ENCODE measurements at places on chromosomes 16 and 17. TPM values are rescaled to one million over a fixed set of nuclear protein-coding genes. Genes with fewer than 3 reads are reported as not detected.

DNA sequence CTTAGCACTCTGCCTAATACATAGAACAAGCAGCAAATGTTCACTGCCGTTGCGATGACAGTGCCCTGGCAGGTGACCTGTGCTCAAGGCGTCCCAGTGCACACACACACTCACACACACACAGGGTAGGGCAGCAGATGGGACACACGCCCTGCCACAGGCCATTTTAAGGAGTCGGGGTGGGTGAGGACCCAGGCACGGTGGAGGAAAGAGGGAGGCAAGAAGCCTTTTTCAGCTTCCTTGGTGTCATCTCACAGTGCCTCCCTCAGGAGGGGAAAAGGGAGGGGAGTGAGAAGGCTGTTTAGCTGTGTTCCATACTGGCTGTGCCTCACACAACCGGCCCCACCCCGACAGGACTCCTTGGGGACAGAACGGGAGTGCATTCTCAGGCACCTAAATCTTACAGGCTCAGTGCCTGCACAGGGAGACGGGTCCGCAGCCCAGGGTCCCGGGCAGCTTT is 1.5 kb downstream of the PITPNM3 start:
- no peak overlapping the region for H3K27ac ChIP-seq
- no peaks in the 10 kb centered on the region for H3K36me3 ChIP-seq
- peaks cover 47% of the 10 kb centered on the region for H3K27me3 ChIP-seq

- no peaks in the 10 kb centered on the region for H3K36me3 ChIP-seq
- H3K27ac ChIP-seq: peak overlapping the region; percentile 80
- H3K27me3 ChIP-seq: no peaks in the 10 kb centered on the region
- peaks cover 12% of the 10 kb centered on the region for H3K4me1 ChIP-seq
- H3K4me3 ChIP-seq: no peak overlapping the region
These were observed 50.1 kb upstream of the MYH10 start for GRCh38 chr17:8680466-8681169.

- H3K27ac ChIP-seq: no peak overlapping the region
- H3K4me3 ChIP-seq: no peak overlapping the region
- H3K4me1 ChIP-seq: peaks cover 4% of the 10 kb centered on the region
- H3K27me3 ChIP-seq: no peaks in the 10 kb centered on the region
- no peaks in the 10 kb centered on the region for H3K36me3 ChIP-seq
These were observed 580.2 kb downstream of the CDH11 start for GRCh38 chr16:64541621-64542020.

DNA sequence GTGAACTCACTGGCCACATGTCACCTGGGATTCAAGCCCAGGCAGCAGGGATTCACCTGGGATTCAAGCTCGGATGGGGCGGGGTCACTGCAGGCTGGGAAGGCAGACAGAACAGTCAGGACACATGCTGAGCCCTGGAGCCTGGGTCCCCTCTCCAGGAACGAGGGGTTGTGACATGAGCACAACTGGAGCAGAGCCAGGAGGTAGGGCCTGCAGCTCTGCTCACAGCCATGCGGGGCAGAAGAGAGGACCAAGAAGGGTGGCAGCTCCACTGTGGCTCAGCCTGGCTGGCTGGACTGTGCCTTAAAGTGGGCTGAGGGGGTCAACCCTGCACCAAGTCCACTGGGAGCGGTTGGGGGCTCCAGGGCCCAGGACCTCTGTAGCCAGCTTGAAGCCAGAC is 150.1 kb downstream of the RAB11FIP4 start:
- no peak overlapping the region for H3K4me3 ChIP-seq
- H3K36me3 ChIP-seq: no peaks in the 10 kb centered on the region
- no peak for DNase-seq

- H3K4me1 ChIP-seq: no peaks in the 10 kb centered on the region
- DNase-seq: no peak
- H3K4me3 ChIP-seq: no peak overlapping the region
- no peaks in the 10 kb centered on the region for H3K27me3 ChIP-seq
- no peak overlapping the region for H3K27ac ChIP-seq
These were observed 56.8 kb downstream of the NQO1 start for GRCh38 chr16:69669577-69669976.

GRCh38 chr17:57779706-57780105 is 34.6 kb upstream of the CCDC182 start:
- no peak for DNase-seq
- H3K36me3 ChIP-seq: no peaks in the 10 kb centered on the region
- peaks cover 6% of the 10 kb centered on the region for H3K4me1 ChIP-seq
- no peak overlapping the region for H3K4me3 ChIP-seq
- no peak overlapping the region for H3K27ac ChIP-seq
- H3K27me3 ChIP-seq: no peaks in the 10 kb centered on the region

GRCh38 chr16:67284699-67285646 is 5.6 kb downstream of the PLEKHG4 start:
- peak; percentile 39 for DNase-seq
- no peaks in the 10 kb centered on the region for H3K36me3 ChIP-seq
- H3K27ac ChIP-seq: no peak overlapping the region

The SLC38A8 gene
- polyA plus RNA-seq: not detected

The DRC3 gene
- 2.4 TPM for polyA plus RNA-seq

The CCL4 gene
- polyA plus RNA-seq: not detected

The TK1 gene
- polyA plus RNA-seq: 57.5 TPM

The CETP gene
- 0.49 TPM for polyA plus RNA-seq

The KRTAP4-9 gene
- polyA plus RNA-seq: not detected

The SSTR5 gene
- 0.55 TPM for polyA plus RNA-seq

All from cardiac muscle cell (in vitro differentiated cells and primary cell).